ENCODE measurements at places on chromosomes 3 and 15.

- no peak for DNase-seq
These were observed 21.4 kb upstream of the DYNC1LI1 start for GRCh38 chr3:32592011-32592410.

GRCh38 chr3:159800434-159801155, 188.0 kb upstream of the IL12A start:
- DNase-seq, result no peak

- no peak for DNase-seq
These were observed 45.8 kb upstream of the PPP4R2 start for GRCh38 chr3:72950801-72951200.

DNA sequence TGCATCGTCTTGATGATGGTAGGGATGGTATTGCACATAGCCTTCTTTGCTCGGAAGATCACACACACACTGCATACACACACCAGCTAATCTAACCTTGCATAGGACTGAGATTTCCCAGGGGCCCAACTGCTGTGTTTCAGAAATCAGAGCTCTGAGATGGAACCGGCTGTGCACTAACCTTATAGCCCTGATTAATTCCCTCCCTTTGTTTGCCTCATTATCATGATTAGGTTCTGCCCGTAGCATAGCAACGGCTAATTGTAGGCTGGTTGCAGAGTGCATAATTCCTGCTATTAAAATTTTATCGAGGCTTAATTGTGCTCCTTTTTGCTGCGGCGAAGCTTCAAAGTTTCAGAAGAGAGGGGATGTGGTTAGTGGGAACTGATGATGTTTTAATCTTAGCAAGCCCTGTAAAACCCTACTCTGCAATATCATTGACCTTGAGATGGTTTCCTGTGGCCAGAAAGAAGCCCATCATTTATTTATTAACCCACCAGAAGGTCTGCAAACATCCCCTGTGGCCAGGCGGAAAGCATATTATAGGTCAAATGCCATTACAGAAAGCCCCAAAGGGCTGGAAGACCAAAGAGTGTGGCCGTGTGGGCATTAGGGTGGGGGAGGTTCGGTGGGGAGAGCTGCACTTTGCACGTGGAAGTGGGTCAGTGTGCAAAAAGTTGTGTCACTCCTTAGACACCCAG, 56.2 kb upstream of the GLCE start:
- no peak for DNase-seq

DNA sequence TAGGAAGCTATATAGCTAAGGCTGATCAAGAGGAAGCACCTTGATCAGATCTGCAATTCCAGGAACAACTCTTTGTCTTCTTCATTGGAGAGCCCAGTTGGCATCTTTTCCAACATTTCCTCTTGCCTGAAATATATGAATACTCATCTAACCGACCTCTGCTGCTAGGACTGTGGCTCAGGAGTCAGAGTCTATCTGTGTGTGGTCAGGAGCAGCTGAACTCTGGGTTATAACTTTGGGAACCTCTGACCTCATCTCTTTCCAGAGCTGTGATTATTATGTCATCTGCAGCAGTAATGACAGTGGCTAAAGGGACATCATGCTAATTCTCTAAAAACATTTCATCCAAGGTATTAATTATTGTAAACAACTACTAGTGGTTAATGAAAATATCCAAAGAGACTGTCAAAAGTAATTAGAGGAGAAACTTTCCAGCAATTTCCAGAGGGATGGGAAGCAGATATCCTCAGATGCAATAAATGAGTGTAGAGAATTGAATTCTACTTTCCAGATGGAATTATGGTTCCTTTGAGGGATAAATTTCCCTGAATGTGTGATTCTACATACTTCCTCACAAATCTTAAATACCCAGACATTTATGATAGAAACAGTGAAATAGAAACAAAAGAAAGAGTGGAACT, 11.5 kb upstream of the SPINK8 start:
- no peak for DNase-seq

DNA sequence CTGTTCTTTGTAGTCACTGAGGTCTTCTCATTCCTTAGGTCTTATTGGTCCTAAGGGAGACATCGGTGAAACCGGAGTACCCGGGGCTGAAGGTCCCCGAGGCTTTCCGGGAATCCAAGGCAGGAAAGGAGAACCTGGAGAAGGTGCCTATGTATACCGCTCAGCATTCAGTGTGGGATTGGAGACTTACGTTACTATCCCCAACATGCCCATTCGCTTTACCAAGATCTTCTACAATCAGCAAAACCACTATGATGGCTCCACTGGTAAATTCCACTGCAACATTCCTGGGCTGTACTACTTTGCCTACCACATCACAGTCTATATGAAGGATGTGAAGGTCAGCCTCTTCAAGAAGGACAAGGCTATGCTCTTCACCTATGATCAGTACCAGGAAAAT, 11.6 kb downstream of the ADIPOQ start:
- no peak for DNase-seq

GRCh38 chr15:80615361-80615736, 79.8 kb upstream of the ABHD17C start:
- DNase-seq, result no peak

GRCh38 chr3:109059264-109059663, 58.7 kb downstream of the MORC1 start:
- no peak for DNase-seq

DNA sequence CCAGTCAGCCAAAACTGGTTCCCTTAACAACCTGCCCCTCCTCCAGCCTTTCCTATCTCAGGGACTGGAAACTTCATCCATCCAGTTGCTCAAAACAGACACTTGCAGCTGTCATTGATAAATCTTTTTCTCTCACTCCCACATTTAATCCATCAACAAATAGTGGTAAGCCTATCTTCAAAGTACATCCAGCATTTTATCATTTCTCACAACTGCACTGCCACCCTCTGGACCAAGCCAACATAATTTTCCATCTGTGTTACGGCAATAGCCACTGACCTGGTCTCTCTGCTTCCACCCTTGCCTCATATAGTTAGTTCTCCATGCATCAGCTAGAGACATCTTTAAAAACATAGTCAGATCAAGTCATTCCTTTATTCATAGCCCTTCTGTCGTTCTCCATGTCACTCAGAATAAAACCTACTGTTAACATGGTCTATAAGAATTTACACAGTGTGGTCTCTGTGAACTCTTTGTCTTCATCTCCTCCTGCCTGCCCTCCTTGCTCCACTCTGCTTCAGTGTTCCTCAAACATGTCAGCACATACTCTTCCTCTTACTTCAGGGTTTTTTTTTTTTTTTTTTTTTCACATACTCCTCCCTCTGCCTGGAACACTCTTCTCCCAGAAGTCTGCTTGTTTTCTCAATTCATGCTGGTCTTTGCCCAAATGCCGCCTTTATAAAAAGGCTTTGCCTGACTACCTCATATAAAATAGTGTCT, 102.5 kb upstream of the COL6A5 start:
- DNase-seq, result no peak

GRCh38 chr15:96117270-96117669, 213.2 kb upstream of the NR2F2 start:
- no peak for DNase-seq

- DNase-seq, result no peak
These were observed 434.2 kb downstream of the ZIC1 start for GRCh38 chr3:147843331-147843730.

- DNase-seq, result no peak
These were observed 10.4 kb upstream of the FMN1 start for GRCh38 chr15:33204926-33205325.

DNA sequence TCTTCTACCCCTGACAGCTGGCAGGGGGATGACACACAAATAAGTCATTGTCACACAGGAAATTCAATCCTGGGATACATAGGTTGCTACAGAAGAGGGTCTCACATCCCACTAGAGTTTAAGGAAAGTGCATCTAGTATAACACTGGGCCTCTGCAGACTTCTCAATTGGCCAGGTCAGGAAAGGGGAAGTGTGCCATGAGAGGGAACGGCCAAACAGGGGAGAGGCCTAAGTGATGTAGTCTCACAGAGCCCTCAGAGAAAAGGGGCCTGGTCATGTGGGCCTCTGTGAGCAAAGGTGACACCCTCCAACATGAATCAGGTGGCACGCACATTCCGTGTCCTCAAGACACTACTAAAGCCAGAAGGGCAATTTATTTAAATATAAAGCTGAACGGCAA, 11.2 kb downstream of the ZXDC start:
- no peak for DNase-seq

- no peak for DNase-seq
These were observed 5.2 kb downstream of the GPX1 start for GRCh38 chr3:49352890-49353421.

GRCh38 chr15:46946953-46947352, 770.4 kb upstream of the SEMA6D start:
- DNase-seq, result no peak

DNA sequence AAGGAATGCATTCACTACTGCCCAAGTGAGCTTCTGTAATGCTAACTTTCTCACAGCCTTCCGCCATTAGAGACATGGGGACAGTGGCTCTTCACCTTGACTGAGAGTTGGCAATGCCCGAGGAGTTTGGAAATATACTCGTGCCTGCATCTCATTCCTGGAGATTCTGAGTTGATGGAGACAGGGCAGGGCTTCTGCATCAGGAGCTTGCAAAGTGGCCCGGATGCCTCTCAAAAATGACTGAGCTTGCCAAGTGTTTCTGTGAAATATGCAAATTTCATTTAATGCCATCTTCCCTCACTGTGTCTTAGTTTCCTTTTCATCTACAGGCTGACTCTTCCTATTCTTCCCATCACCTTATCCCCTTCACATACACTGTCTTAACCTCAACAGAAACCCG, 346.2 kb downstream of the GRM7 start:
- no peak for DNase-seq

DNA sequence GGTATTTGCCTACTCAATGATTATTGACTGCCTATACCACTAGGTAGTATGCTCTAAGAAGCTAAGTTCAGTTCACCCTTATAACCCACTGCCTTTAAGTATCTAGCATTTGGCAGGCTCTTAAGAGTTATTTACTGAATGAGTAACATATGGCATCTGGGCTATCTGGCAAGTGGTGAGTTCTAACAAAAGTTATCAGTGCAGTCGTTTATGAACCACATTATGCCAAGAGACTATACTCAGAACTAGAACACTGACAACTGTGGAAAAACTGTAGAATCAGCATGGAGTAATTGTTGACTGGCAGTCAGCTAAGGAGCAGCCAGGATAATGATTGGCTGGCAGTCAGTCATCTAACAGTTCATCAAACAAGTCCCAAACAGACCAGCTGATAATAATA, 25.8 kb downstream of the RAF1 start:
- DNase-seq, result no peak

DNA sequence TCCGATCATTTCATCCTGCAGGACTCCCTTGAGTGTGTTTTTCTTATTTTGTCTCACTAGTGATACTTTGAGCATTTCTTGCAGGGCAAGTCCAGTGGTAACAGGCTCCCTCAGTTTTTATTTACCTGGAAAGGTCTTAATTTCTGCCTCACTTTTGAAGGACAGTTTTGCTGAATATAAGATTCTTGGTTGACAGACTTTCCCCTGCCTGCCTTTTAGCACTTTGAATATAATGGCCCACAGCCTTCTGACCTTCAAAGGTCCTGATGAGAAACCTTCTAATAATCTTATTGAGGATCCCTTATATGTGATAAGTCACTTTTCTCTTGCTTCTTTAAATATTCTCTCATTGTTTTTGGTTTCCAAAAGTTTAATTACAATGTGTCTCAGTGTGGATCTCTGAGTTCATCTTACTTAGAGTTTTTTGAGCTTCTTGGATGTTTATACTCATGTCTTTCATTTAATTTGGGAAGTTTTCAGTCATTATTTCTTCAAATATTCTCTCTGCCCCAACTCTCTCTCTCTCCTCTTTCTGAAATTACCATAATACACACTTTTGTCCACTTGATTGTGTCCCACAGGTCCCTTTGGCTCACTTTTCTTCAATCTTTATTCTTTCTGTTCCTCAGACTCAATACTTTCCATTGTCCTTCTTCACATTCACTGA, 36.3 kb upstream of the ARIH1 start:
- DNase-seq, result no peak

DNA sequence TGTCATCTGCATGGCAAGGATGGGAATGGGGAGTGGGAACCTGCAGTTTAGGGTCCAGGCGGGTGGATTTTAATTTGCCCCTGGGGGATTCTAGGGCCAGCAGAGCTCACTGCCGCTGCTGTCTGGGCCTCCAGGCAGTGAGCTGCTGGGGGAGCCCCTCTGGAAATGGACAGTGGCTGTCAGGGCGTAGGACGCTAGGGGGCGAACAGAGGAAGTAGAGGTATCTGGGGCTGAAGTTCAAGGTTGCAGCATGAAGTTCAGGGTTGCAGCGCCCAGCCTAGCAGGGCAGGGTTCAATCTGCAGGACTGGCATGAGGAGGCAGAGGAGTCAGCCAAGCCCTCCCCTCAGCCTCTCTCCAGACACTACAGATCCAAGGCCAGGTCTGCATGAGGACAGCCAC, 49.5 kb downstream of the APBA2 start:
- peak; percentile 34 for DNase-seq

- DNase-seq, result no peak
These were observed 34.1 kb upstream of the RARRES1 start for GRCh38 chr3:158766364-158766763.

- DNase-seq, result no peak
These were observed 839.9 kb downstream of the AGBL1 start for GRCh38 chr15:86919581-86919980.

- DNase-seq, result no peak
These were observed 50.0 kb downstream of the RHCG start for GRCh38 chr15:89446255-89446891.

Measured in central memory CD8-positive, alpha-beta T cell (primary cell).